ENCODE measurements at places on chromosomes 6 and 20.

GRCh38 chr20:38609815-38610214 lies 8.2 kb downstream of the ARHGAP40 start:
- DNase-seq, result no peak

- no peak for DNase-seq
Measured at GRCh38 chr6:149580880-149581279, 14.7 kb downstream of the GINM1 start.

DNA sequence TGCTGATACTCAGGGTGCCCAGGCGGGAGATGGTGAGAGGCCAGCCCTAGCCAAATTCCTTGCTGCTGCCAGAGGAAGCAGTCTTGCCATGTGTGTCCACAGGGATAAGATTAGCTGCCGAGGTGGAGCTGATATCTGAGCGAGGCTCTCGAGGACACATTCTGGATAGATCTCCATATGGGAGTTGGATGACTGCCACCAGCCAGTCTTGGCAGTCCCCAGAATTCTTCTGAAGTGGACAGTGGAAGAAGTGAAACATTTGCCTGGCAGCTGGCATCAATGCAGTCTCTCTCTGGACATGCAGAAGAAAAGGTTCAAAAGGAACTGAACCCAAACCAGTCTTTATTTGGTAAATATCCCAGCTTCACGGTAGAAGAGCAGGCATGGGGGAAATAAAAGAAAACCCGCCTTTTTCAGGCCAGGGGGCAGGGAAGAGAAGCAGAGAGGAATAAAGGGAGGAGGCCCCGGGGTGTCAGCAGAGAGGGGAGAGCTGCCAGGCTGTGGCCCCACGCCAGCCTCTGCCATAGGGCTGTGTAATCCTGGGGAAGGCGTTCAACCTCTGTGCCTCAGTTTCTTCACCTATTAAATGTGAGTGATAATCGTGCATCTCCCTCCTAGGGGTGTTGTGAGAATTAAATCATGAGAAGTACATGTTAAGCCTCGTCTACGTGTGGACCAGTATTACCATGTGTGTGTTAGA lies 3.7 kb upstream of the FUCA2 start:
- no peak for DNase-seq

DNA sequence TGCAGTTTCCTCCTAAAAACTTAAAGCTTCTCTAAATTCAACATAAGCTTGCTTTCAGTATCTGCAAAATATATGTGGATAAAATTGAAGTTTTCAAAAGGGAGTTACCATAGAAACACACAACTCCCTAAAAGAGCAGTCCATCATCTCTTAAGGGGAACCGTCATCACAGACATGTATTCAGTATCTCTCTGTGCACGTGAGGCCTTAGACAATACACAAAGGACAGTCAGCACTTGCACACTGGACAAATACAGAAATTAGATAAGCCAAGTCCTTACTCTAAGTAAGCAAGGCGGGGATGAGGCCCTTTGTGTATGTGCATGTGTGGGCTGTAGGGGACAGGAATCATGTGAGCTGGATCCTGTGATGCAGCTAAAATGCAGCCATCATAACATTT lies 136.6 kb downstream of the BACH2 start:
- DNase-seq, result no peak

DNA sequence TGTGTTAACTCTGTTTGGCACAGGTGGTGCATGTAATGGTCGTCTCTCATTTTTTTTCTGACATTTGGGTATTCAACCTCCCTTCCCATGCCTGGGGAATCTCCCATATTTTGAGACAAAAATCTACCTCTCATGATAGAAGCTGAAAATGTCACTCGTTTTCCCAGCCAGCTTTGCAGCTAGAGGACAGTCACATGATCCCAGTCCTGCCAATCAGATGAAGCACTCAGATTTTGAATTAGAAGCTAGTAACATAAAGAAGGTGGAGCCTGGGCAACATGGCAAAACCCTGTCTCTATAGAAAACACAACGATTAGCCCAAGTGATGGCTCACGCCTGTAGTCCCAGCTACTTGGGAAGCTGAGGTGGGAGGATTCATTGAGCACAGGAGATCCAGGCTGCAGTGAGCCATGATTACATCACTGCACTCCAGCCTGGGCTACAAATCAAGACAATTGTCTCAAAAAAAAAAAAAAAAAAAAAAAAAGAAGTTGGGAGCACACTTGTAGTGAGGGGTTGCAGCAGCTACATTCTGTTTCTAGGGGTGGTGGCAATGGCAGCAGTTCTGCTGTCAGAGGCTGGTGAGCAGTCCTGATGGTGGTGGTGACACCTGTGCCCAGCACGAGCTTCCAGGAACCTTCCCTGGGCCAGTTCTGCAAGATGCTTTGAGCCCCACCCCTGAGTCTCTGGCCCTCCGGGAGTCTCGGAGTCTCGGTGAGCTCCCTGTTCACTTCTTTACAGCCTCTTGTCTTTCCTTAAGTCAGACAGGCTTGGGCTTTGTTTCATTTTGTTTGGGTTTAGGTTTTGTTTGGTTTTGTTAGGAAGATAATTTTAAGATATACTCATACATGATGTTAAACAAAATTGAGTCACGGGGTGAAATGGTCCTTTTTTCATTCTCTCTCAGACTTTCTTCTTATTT lies 94.1 kb upstream of the KCNG1 start:
- DNase-seq, result no peak

GRCh38 chr6:149924206-149924932 lies 1.4 kb upstream of the RAET1G start:
- DNase-seq, result no peak

DNA sequence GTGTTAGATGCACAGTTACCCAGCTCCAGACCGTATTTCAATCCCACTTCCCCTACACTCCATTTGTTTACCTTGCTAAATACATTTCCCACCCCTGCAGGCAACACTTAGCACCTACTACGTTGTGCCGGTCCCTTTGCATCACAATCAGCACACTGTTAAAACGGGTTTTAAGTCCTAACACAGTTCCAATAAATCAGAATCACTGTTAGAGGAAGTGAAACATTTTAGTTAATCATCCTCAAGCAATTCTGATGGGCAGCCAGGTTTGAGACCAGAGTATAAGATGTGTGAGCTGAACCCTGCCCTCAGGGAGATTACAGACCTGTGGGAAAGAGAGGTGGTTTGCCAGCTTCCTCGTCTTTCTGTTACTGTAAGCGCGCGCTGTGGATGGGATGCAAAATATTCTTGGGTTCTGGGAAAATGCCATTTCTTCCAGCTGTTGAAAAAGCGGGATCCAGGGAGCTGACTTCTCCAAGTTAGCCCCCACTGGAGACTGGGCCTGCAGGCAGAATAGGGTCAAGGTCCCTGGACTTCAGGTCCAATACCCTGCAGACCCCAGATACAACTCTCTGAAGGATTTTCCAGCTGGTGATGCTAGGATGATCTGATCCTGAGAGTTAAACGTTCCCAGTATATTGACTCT lies 3.1 kb downstream of the ZCCHC3 start:
- no peak for DNase-seq

GRCh38 chr6:163630991-163631390 lies 216.5 kb downstream of the QKI start:
- DNase-seq, result no peak
